Lower leg skin (tissue), 4 donors: ENCODE measurements at places on chromosomes 12 and 14. TPM values are rescaled to one million over a fixed set of nuclear protein-coding genes. Genes with fewer than 3 reads are reported as not detected.

- no peak for DNase-seq
Observed at GRCh38 chr12:43245947-43246346, 306.1 kb downstream of the ADAMTS20 start.

- DNase-seq = no peak
Observed at GRCh38 chr12:94987801-94988200, 15.7 kb downstream of the NDUFA12 start.

DNA sequence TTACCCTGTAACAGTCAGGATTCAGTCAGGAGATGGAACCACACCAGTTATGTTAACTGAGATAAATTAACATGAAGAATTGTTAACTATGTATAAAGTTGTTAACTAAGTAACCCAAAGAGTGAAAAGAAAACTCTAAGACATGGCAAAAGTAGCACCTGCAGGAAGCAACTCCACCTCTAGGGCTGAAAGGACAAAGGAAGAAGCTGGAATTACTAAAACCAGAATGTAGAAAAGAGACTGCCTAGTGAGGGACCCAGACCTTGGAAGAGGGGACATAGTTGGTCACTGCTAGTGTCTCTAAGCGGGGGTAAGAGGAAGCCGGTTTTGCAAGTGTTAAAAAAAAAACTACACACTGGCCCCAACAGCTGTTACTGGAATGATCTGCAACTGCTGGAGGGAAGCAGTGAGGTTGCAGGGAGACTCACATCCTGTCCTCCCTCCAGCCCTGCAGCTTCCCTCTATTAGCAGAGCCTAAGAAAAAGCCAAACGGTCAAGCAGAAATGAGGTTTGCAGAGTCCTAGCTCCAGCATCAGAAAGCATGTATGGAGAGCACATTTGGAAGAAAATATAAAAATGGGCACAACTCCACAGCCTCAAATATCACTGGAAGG, 39.8 kb downstream of the GPR135 start:
- no peak for DNase-seq

- peak; percentile 34 for DNase-seq
Observed at GRCh38 chr14:100350276-100350926, 27.3 kb downstream of the SLC25A47 start.

DNA sequence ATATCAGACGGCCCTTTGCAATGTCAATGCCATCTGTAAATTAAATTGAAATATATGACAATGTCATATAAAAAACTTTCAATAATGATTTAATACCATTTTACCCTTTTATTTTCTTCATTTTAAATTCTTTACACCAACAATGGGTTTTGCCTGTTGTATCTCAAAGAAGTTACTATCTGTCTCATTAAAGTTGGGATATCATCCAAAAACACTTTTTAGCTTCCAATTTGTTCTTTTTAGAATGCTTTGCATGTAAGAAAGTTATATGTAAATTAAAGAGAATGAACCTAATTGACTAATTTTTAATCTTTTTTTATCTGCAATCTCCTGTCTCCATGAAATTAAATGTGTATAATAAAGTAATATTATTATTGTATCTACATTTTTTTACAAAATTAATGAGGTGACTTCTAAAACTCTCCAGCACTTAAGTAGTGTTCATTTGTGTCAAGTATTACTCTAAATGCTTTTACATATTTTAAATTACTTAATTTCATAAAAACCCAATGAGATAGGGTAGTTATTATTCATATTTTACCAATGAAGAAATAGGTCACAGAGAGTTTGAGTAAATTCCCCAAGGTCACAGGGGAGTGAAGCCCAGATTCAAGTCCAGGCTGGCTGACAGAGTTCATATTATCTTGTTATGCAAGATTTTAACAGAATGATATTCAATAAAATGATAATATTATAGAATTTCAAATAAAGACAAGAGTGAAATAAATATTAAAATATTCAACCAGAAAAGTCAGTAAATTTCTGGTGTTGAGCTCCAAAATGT, 673.0 kb upstream of the FLRT2 start:
- DNase-seq = no peak

DNA sequence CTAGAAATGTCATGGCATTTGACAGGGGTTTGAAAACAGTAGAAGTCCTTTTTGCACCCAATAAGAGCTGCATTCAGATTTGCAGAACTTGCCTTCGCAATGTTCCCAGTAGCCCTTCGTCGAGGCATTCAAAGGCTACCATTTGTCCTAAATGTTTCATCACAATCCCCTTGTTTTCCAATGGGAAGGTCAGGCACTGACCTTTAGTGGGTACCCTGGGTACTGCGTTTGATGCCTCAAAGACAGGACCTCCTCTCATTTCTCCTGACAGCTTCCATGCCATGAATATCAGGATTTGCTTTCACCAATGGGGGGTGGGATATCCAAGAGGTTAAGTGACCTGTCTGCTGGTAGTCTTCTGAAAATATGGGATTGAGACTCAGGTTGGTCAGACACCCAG, 1063.1 kb downstream of the BCL11B start:
- DNase-seq = no peak

DNA sequence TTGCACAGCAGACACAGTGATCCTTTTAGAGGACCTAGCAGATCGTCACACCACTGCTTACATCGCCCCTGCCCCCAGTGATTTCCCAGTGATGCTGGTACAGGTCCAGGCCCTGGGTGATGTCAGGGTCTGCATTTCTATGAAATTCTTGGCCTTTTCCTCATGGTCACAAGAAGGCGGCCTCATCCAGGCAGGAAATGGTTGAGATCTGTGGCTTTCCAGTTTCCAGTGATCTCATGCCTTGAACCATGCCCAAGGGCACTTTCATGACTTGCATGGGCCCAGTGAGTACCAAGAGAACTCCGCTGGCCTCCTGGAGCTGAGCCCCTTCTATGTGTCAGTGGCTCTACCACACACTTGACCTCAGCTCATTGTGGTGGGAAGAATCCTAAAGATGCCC, 41.9 kb upstream of the BDKRB2 start:
- peak; percentile 74 for DNase-seq

GRCh38 chr12:96194971-96195844, 1.0 kb downstream of the ELK3 start:
- no peak for DNase-seq

DNA sequence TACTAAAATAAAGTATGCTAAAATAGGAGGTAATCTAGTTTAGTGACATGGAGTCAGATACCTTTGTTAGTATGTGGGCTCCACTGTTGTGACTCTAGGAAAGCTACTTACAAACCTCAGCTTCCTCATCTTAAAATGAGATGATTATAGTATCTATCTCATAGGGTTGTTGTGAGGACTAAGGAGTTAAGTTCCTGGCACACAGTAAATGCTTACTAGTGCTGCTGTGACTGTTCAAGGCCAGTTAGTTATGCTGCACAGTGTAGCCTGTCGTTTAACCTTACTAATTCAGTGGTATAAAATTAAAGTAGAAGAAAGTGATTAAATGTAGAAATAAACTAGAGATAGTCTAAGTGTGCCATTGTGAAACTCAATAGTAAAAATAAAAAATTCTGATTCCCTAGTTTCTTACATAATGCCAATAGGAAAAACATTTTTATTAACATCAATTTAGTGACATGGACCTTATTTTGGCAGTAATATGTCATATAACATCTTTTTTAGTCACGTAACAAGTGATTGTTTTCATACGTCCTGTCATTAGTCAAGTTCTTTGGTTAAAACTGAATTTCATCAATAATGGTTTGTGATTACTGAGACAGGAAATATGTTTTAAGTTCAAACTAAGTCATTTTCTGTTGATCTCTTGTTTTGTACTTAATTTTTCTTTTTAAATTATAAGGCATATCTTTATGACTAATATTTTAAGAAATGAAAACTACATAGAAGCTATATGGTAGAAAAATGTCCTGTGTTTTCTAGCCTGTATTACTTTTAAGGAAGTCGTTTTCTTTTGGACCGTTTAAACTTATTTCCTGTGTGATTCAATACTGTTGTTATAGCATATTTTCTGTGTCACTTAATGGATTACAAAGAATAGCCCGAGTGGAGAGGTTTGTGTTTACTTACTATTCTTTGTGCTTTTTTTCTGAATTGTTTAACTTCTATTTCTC, 74.0 kb downstream of the PCNX1 start:
- DNase-seq = no peak

DNA sequence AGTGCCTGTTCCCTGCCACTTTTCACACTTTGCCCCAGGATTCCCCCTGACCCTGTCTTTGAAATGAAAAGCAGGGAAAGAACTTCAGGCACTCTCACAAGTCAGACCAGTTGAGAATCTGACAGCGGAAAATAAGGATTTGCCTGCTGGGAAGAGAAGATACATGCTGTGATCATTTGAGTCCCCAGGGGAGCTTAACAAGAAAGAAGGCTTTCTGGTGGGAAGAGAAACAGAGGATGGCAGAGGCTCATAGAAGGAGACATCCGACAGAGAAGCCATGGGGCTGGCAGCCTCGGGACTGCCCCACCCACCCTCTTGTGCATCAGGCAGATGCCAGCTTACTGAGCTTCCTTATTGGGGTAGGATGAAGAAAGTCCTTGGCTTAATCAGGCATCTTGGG, 11.9 kb downstream of the TTC9 start:
- no peak for DNase-seq

DNA sequence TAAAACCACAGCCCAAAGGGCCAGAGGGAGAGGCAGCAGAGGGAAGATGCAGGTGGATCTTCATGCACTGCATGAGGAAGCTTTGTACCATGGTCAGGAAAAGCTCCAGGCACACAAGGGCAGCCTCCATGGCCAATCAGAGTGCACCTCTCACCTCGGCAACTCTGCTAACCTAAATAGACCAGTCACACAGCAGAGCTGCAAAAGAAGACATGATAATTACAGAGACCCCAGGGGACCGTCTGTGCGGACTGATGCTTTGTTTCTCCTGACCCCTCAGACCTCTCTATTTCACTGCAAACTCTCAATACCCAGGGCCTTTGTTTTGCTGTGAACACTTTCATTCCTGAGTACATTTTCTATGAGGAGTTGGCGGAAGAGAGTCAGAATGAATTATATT, 10.7 kb upstream of the TCL1B start:
- peak; percentile 28 for DNase-seq

GRCh38 chr12:115374480-115375185, 690.7 kb upstream of the TBX3 start:
- DNase-seq = no peak

DNA sequence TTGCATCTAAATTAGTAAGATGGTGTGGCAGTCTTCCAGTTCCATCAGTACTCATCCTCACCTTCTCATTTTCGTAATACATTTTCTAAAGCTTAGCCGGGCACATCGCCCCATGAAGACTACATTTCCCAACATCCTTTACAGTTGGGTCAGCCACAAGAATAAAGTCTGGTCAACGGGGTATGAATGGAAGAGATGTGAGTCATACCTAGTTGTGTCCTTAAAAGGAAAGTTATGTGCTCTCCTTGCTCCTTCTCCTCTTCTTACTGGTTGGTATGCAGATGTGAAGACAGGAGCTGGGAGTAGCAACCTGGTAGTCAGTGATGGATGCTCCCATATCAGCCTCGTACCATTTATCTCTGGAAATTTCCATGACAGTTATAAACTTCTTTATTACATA, 35.9 kb upstream of the EGLN3 start:
- DNase-seq = no peak

GRCh38 chr12:71578694-71579258, 84.9 kb downstream of the ZFC3H1 start:
- no peak for DNase-seq

DNA sequence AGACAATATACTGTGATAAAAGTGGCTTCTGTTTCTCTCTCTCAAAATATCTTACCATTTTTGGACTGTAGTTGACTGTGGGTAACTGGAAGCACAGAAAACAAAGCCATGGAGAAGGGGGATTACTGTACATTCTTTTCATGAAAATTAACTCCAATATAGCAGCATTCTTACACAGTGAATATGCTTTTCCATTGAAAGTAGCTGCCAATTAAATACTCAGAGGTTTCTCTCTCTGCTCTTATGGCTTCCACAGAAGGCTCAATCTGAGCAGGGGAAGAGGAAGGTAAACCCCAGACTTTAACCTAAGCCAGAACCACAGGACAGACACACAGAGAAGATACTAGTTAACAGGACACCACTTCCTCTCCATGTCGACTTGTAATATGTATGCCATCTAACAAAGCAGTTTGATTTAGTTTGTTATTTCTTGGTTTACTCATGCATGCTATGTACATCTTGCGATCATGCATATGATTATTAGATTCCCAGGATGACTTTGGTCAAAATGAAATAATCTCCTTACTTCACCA, 150.2 kb downstream of the SSPN start:
- DNase-seq = no peak

GRCh38 chr14:34038358-34039057, 87.6 kb upstream of the EGLN3 start:
- DNase-seq = no peak

GRCh38 chr12:94308612-94309011, 151.1 kb downstream of the CEP83 start:
- DNase-seq = no peak

GRCh38 chr14:69045857-69046475, 66.9 kb upstream of the ACTN1 start:
- no peak for DNase-seq

GRCh38 chr14:79721399-79722084, 489.8 kb downstream of the DIO2 start:
- DNase-seq = no peak

DNA sequence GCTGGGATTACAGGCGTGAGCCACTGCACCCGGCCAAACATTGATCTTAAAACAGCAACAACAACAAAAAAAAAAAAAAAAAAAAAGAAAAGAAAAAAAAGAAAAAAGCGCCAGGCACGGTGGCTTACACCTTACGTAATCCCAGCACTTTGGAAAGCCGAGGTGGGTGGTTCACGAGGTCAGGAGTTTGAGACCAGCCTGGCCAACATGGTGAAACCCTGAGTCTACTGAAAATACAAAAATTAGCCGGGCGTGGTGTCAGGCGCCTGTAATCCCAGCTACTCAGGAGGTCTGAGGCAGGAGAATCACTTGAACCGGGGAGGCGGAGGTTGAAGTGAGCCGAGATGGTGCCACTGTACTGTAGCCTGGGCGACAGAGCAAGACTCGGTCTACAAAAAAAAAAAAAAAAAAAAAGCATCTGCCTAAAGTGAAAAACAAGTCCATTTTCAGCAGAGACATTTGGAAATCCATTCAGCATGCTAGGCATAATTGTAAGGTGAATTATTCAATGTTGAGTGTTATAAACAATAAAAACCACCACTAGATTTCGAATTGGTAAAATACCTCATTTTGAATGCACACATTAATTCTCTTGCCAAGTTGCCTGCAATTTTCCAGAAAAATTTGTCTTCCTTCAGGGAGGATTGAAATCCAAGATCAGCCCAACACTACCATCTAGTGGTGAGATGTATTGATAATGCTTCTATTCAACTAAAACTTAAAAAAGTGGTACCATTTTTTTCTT, 8.0 kb upstream of the CERS5 start:
- DNase-seq = no peak

GRCh38 chr14:73613046-73613383, 698 bp downstream of the ACOT6 start:
- no peak for DNase-seq

- no peak for DNase-seq
Observed at GRCh38 chr12:33654313-33654712, 214.7 kb upstream of the SYT10 start.

Gene ZC2HC1C
- total RNA-seq = 3.7 TPM

Gene LAG3
- not detected for total RNA-seq

Gene REM2
- 2.5 TPM for total RNA-seq

Gene HOXC12
- total RNA-seq = 6.8 TPM

Gene LHX5
- total RNA-seq = not detected

Gene FBLN5
- total RNA-seq = 61.0 TPM

Gene GEMIN2
- 25.7 TPM for total RNA-seq

Gene PIWIL1
- total RNA-seq = not detected

Gene ETV6
- total RNA-seq = 17.7 TPM
